ENCODE measurements at places on chromosomes 4 and X. TPM values are rescaled to one million over a fixed set of nuclear protein-coding genes. Genes with fewer than 3 reads are reported as not detected.

GRCh38 chr4:16897991-16898827 is at the start of gene LDB2:
Gene LDB2 (minus strand): TSS chr4:16898645.
- peak; percentile 88 for DNase-seq

GRCh38 chr4:175297965-175298565 is 379.9 kb downstream of the ADAM29 start:
- no peak for DNase-seq

DNA sequence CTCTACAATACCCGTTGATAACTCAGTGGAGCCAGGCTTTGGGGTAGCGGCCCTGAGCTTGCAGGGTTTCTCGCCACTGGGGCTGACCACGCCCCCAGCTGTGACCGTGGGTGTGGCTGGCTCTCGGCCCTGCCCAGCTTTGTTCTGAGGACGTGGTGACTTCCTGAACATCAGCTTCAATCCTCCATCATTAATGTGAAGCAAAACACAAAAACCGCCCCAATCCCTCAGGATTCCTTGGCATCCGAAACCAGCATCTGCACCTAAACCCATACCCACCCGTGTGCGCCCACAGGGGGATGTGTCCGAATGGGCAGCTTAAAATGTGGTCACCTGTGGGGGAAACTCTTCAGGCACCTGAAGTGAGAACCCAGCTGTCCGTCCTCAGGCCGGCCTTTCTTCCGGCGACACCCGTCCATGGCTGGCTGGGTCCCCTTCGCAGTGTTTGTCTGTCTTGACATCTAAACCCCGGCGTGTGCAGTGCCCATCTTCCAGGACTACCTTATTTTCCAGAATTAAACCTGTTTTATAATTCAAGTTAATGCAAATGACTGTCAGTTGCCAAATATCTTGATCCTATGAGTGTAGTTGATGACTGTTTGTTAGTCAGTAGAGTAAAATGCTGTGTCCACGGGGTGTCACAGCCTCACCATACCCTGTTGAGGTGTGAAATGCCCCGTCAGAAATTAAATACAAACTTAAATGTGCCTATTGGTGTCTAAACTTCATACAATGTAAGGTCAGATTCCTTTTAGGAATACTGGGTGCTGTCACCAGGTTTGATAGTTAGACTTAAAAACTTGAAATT is 27.3 kb downstream of the NELFA start:
- DNase-seq, result no peak

DNA sequence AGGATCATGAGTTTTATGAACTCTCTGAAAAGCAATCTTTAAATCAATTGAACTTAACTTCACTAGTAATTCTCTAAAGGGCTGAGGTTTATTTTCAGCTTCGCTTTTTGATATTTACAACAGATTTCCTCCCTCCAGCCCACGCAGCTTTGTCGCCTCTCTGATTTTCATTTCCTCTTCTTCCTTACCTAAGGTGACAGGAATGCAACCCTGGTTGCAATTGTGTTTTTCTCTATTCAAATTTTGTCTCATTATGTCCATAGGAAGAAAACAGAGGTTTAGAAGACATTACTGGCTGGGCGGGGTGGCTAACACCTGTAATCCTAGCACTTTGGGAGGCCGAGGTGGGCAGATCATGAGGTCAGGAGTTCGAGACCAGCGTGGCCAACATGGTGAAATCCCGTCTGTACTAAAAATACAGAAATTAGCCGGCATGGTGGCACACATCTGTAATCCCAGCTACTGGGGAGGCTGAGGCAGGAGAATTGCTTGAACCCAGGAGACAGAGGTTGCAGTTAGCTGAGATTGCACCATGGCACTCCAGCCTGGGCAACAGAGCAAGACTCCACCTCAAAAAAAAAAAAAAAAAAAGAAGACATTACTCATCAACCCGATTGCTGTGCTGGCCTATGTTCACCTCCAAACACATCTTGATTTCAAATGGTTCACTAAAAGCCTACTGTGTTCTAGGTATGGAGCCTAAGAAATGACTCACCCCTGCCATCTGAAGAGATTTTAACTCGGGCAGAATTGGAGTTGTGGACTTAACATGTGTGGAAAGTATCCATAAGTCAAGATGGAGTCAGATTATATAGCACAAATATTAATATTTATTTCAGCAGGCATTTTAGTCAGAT is 36.8 kb downstream of the VSIG4 start:
- DNase-seq, result no peak

GRCh38 chr4:125551466-125551865 is 236.7 kb downstream of the FAT4 start:
- no peak for DNase-seq

- no peak for DNase-seq
Observed at GRCh38 chr4:174401471-174402130, 117.9 kb downstream of the CEP44 start.

GRCh38 chr4:5383191-5383980 is 325.0 kb downstream of the EVC2 start:
- no peak for DNase-seq

DNA sequence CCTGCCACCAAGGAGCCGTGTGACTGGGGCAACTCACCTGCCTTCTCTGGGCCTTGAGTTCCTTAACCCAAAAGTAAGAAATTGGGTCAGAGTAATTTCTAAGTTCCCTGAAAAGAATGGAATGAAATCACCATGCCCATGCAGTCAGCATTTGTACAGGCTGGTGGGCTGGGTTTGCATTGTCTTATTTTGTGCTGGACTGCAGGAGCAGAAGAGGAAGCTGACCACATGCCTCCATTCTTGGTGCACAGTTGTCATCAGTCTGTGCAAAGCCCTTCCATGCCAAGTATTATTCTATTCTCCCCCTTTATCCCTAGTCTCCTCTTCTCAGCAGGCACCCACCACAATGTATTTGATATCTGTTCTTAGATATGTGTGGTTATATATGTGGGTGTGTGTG is 56.3 kb downstream of the FHDC1 start:
- no peak for DNase-seq

- DNase-seq, result no peak
Observed at GRCh38 chr4:75916091-75916661, 13.9 kb upstream of the PPEF2 start.

DNA sequence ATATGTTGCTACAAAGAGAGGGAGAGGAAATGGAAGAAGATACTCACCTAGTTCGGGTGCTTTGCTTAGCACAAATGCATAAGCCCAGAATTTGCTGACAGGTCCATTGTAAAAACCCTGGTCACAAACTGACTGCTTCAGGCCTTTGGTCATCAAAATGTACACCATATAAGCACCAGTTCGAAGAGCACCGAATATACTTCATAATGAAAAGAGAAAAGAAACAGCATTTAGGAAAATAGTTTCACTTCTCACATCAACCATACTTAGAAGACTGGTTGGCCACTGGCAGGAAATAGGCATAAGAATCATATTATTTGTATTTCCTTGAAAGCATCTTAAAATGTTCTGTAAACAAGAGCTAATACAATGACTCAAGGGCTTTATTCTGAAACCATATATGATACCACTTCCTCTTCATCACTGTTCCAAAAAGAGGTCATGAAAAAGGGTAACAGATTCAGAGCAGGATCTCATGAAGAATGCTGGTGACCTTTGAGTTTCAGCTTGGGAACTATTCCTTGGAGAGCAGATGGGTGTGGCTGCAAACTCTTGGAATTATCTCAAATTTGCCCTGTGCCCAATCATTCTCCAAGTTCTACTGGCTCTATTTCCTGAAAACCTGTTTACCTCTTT is 138.7 kb downstream of the ELOVL6 start:
- DNase-seq, result no peak

DNA sequence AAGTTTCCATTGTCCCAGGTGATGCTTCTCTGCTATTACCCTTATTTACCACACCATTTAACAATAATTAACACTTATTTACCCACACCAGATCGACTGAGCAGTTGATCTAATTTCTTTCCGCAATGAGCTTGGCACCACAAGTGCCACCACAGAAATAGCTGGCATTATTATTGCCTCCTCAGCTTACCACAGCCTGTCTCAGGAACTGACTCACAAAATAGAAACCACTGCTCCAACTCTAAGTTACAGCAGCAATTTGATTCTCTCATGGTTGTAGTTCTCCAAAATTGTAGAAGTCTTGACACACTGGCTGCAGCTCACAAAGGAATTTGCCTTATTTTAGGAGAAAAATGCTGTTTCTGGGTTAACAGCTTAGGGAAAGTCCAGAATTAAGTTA is 22.5 kb downstream of the ZNF721 start:
- no peak for DNase-seq

RNF150 gene
- 3.1 TPM for polyA plus RNA-seq
